ENCODE measurements at places on chromosomes 3 and 15.

DNA sequence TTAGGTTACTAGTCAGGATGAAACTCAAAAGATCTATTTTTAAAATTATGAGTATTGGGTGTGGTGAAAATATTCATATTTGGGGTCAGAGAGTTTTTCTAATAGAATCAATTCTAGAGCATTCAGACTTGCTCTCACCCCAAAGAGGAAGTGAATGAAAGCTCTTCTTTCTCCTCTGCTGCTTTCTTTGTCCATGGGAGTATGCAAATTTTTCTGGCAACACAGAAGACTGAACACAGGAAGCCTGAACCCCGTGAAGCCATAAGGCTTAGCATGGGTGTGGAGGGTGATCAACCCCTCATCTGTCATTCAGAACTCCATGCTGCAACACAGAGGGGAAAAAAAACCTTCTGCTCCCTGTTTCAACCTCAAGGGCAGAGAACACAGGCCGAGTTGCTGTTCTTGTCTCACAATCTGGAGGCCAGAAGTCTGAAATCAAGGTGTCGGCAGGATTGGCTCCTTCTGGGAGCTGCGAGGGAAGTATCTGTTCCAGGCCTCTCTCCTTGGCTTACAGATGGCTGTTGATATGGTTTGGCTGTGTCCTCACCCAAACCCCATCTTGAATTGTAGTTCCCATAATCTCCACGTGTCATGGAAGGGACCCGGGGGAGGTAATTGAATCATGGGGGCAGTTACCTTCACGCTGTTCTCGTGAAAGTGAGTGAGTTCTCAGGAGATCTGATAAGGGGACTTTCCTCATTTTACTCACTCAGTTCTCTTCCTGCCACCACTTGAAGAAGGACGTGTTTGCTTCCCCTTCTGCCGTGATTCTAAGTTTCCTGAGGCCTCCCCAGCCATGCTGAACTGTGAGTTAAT is 33.7 kb upstream of the CD47 start:
- no peak for DNase-seq
- no peaks in the 10 kb centered on the region for H3K27me3 ChIP-seq
- no peaks in the 10 kb centered on the region for H3K36me3 ChIP-seq
- H3K4me1 ChIP-seq, result peaks cover 8% of the 10 kb centered on the region
- H3K27ac ChIP-seq, result no peak overlapping the region
- H3K4me3 ChIP-seq, result no peak overlapping the region

- peak overlapping the region; percentile 79 for H3K27ac ChIP-seq
- peaks cover 49% of the 10 kb centered on the region for H3K4me1 ChIP-seq
- no peak overlapping the region for H3K4me3 ChIP-seq
- no peak for DNase-seq
- H3K36me3 ChIP-seq, result peaks cover 66% of the 10 kb centered on the region
These were observed 16.6 kb downstream of the TEX264 start for GRCh38 chr3:51687431-51688205.

GRCh38 chr15:41952013-41952563 is 20.3 kb downstream of the EHD4 start:
- peak; percentile 46 for DNase-seq
- peaks cover 53% of the 10 kb centered on the region for H3K4me1 ChIP-seq
- no peak overlapping the region for H3K27ac ChIP-seq
- no peaks in the 10 kb centered on the region for H3K27me3 ChIP-seq
- peaks cover 22% of the 10 kb centered on the region for H3K36me3 ChIP-seq

DNA sequence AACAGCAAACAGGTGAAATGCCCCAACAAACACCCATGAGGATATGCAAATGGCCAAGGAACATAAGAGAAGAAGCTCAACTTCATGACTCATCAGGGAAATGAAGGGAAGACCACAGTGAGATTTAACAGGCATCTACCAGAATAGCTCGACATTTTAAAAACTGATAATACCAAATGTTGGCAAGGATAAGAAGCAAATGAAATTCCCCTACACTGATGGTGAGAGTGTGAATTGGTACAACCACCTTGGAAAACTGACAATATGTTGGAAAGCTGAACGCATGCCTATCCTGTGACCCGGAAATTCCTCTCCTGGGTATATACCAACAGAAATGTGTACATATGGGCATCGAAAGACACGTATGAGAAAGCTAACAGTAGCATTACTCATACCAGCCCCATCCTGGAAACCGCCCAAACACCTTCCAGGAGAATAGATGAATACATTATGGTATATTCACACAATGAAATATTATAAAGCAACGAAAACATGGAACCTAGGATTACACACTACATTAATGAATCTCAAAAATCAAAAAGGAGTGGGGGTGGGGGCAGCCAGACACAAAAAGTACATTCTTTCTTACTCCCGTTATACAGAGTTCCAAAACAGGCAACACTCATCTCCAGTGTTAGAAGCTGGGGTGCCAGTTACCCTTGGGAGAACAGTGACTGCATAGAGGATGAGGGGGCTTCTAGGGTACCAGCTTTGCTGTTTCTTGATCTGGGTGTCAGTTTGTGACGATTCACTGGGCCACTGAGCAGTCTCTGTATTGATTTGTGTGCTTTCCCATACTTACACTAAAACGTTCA is 16.9 kb downstream of the RFTN1 start:
- H3K4me3 ChIP-seq, result no peak overlapping the region
- no peak overlapping the region for H3K27ac ChIP-seq
- H3K36me3 ChIP-seq, result peaks cover 8% of the 10 kb centered on the region
- peaks cover 10% of the 10 kb centered on the region for H3K4me1 ChIP-seq

DNA sequence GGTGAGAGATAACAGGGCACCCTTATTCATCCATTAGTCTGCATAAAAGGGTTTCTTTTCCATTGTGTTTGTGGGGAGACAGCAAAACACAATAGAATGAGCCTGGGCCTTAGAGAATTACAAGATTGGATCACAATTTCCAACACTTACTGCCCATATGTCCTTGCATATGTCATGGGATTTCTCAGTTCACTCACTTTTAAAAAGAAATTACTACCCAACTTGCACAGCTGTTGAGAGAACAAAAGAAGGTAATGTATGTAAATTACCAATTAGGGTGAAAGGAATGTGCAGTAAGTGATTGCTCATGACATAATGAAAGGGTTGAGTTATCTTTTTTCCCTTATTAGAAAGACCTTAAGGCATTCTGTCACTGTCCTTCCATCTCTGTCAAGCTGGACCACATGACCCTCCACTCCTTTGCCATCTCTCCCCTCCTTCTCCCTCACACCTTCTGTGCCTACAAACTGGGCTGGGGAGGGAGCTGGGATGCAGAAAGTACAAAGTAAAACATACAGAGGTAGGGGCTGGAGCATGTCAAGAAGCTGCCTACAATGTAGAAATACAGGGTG is 244.2 kb downstream of the ZMAT3 start:
- no peak overlapping the region for H3K4me3 ChIP-seq
- no peaks in the 10 kb centered on the region for H3K4me1 ChIP-seq
- H3K36me3 ChIP-seq, result no peaks in the 10 kb centered on the region
- no peak overlapping the region for H3K27ac ChIP-seq

DNA sequence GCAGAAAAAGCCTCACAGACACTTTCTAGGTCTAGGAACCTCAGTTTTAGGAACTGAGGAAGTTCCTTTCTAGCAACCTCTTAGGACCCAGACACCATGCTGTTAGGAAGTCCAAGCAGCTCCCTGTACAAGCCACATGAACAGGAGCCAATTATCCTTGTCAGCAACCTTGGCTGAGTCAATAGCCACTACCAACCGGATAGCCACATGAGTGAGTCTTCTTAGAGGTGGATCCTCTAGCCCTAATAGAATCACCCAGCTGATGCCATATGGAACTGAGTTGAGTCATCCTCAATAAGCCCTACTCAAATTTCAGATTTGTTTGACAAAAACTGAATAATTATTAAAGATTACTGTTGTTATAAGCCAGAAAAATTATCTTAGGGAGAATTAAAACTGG is 256.2 kb downstream of the NLGN1 start:
- H3K27me3 ChIP-seq, result no peaks in the 10 kb centered on the region
- H3K36me3 ChIP-seq, result no peaks in the 10 kb centered on the region
- H3K4me1 ChIP-seq, result no peaks in the 10 kb centered on the region
- DNase-seq, result no peak
- no peak overlapping the region for H3K4me3 ChIP-seq
- no peak overlapping the region for H3K27ac ChIP-seq

GRCh38 chr3:58177747-58178527 is 32.8 kb downstream of the DNASE1L3 start:
- H3K4me1 ChIP-seq, result peaks cover 34% of the 10 kb centered on the region
- H3K27me3 ChIP-seq, result no peaks in the 10 kb centered on the region
- DNase-seq, result peak; percentile 94

GRCh38 chr3:87805670-87806069 is 253.1 kb downstream of the CGGBP1 start:
- H3K36me3 ChIP-seq, result no peaks in the 10 kb centered on the region
- H3K27me3 ChIP-seq, result no peaks in the 10 kb centered on the region
- no peak for DNase-seq
- H3K4me1 ChIP-seq, result no peaks in the 10 kb centered on the region

- no peak for DNase-seq
- H3K4me3 ChIP-seq, result peak overlapping the region; percentile 42
- peak overlapping the region; percentile 77 for H3K27ac ChIP-seq
- peaks cover 9% of the 10 kb centered on the region for H3K36me3 ChIP-seq
These were observed 19.2 kb downstream of the KLF13 start for GRCh38 chr15:31345606-31346366.

- peaks cover 61% of the 10 kb centered on the region for H3K27me3 ChIP-seq
- peak; percentile 52 for DNase-seq
- H3K36me3 ChIP-seq, result no peaks in the 10 kb centered on the region
- no peak overlapping the region for H3K4me3 ChIP-seq
- peaks cover 20% of the 10 kb centered on the region for H3K4me1 ChIP-seq
- H3K27ac ChIP-seq, result no peak overlapping the region
These were observed 2.9 kb downstream of the SCN5A start for GRCh38 chr3:38646630-38647029.

DNA sequence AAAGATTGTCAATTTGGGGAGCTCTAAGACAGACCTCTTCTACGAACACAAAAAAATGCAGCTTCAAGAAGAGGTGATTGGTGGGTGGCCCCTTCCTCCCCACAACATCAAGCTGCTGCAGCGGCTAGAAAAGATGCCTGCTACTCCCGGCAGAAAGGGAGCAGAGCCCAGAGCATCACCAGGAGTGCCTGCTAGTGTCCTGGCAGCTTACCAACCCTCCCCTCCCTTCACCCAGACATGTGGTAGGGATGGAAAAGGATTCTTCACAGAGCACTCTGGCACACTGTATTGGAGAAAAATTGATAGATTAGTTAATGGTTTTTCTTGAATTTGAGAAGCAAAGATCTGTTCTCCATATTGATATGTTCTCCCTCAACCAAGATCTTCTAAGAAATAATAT is 10.8 kb downstream of the IP6K1 start:
- H3K36me3 ChIP-seq, result peaks cover 15% of the 10 kb centered on the region
- H3K27ac ChIP-seq, result no peak overlapping the region
- H3K4me1 ChIP-seq, result peaks cover 7% of the 10 kb centered on the region
- no peak for DNase-seq
- H3K4me3 ChIP-seq, result no peak overlapping the region

- peaks cover 12% of the 10 kb centered on the region for H3K36me3 ChIP-seq
- DNase-seq, result no peak
- H3K4me3 ChIP-seq, result no peak overlapping the region
- H3K27ac ChIP-seq, result no peak overlapping the region
These were observed 9.1 kb downstream of the RAB43 start for GRCh38 chr3:129112308-129113052.

- no peak for DNase-seq
- no peaks in the 10 kb centered on the region for H3K27me3 ChIP-seq
- H3K36me3 ChIP-seq, result no peaks in the 10 kb centered on the region
- no peak overlapping the region for H3K4me3 ChIP-seq
- no peak overlapping the region for H3K27ac ChIP-seq
These were observed 685.0 kb downstream of the PDCD6IP start for GRCh38 chr3:34483311-34483887.

DNA sequence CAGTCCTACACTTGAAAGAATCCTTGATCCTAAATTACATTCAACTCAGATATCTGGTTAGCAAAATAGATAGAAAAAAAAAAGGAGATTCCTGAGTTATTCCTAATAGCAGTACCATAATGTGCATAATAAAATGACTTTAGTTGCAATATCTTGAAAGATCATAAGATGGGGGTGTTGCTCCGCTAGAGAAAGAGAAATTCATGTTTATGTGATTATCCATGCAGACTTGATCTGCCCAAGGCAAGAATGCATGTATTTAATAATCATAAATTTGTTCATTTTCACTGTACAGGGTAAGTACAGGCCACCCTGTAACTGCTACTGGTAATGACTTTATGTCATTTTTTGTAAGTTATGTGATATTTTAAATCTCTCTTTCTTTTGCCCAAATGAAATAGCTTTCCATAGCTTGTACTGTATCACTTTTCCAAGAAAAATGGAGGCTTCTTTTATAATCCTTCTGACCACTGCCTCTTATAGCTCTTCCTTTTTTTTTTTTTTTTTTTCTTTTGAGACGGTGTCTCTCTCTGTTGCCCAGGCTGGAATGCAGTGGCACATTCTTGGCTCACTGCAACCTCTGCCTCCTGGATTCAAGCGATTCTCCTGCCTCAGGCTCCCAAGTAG is 84.6 kb downstream of the HCN4 start:
- no peak for DNase-seq
- H3K36me3 ChIP-seq, result peaks cover 87% of the 10 kb centered on the region
- no peak overlapping the region for H3K27ac ChIP-seq
- no peaks in the 10 kb centered on the region for H3K27me3 ChIP-seq
- no peak overlapping the region for H3K4me3 ChIP-seq

DNA sequence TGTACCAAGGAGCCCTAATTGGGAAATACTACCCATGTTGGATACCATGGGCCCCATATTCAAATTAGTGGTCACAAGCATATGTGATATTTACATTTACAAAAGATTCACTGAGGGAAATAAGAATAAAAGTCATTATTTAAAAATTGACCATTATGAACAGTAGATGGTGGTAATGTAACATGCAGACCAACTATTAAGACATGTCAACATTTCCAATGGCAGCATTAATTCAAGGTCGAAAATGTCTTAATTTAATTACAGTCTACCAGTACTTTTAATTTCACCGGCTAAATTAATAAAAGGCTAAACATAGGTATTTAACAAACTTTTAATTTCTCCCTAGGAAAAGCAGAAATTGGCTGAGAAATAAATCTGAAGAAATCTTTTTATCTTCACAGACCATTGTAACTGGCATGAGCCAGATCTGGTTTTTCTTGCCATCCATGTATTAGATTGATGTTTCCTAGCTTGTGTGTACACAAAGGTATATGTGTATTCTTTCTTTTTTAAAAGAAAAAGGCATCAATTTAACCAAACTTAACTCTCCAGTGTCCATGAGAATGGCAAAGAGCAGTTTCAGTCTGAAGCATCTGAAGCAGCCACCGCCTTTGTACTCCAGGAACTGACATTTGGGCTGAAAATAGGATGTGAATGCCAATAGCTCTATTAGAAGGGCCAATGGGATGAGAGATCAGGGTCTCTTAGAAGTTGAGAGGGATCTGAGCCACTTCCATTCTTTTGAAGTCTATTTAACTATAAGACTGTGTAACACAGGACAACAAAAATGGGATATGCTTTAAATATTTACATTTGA is 26.6 kb downstream of the NEK11 start:
- H3K27ac ChIP-seq, result no peak overlapping the region
- no peaks in the 10 kb centered on the region for H3K36me3 ChIP-seq
- no peak overlapping the region for H3K4me3 ChIP-seq
- no peak for DNase-seq
